ENCODE measurements at places on chromosomes 3 and 15. TPM values are rescaled to one million over a fixed set of nuclear protein-coding genes. Genes with fewer than 3 reads are reported as not detected.

MEX3B gene
- 3.7 TPM for total RNA-seq

BFSP2 gene
- total RNA-seq, result not detected

PIGX gene
- 32.3 TPM for total RNA-seq

ZNF80 gene
- not detected for total RNA-seq

ISLR2 gene
- total RNA-seq, result 0.28 TPM

ATP13A4 gene
- total RNA-seq, result not detected

CALML4 gene
- 8.5 TPM for total RNA-seq

SEMA3B gene
- total RNA-seq, result 9.7 TPM

C3orf52 gene
- 11.3 TPM for total RNA-seq

ARHGEF26 gene
- total RNA-seq, result 10.1 TPM

DPPA2 gene
- not detected for total RNA-seq

TMEM158 gene
- total RNA-seq, result 15.3 TPM

GABRA5 gene
- 114 TPM for total RNA-seq

PRICKLE2 gene
- 2.4 TPM for total RNA-seq

NANOGP8 gene
- not detected for total RNA-seq

RBP2 gene
- not detected for total RNA-seq

CACNA1D gene
- total RNA-seq, result 1.2 TPM

CAV3 gene
- total RNA-seq, result 0.31 TPM

MCTP2 gene
- not detected for total RNA-seq

CHMP2B gene
- total RNA-seq, result 79.1 TPM

MAGEL2 gene
- total RNA-seq, result not detected

TSPAN3 gene
- total RNA-seq, result 351 TPM

MYEF2 gene
- 17.6 TPM for total RNA-seq

CILP gene
- total RNA-seq, result 0.23 TPM

SLC12A1 gene
- total RNA-seq, result not detected

GTF2E1 gene
- total RNA-seq, result 15.4 TPM

ERICH6 gene
- total RNA-seq, result not detected

CSNK1G1 gene
- total RNA-seq, result 16.7 TPM

PRSS50 gene
- not detected for total RNA-seq

HRG gene
- not detected for total RNA-seq

CGNL1 gene
- total RNA-seq, result 0.78 TPM

LRRC2 gene
- total RNA-seq, result not detected

MED12L gene
- total RNA-seq, result 0.68 TPM

SLCO3A1 gene
- total RNA-seq, result 21.5 TPM

GUCA1C gene
- total RNA-seq, result not detected

TAGLN3 gene
- not detected for total RNA-seq

UBL7 gene
- 42.8 TPM for total RNA-seq

IGF2BP2 gene
- 10.8 TPM for total RNA-seq

CHRNA5 gene
- total RNA-seq, result 30.9 TPM

CCR8 gene
- not detected for total RNA-seq

KBTBD8 gene
- 0.91 TPM for total RNA-seq

STRC gene
- total RNA-seq, result 0.05 TPM

GLT8D1 gene
- 31.7 TPM for total RNA-seq

SKOR1 gene
- 0.07 TPM for total RNA-seq

KNSTRN gene
- total RNA-seq, result 47.2 TPM

TIGIT gene
- total RNA-seq, result not detected

NUP210 gene
- 32.9 TPM for total RNA-seq

GOLGA8Q gene
- total RNA-seq, result not detected

ITIH3 gene
- total RNA-seq, result 0.14 TPM

CCDC80 gene
- 41.8 TPM for total RNA-seq

WDR93 gene
- 0.18 TPM for total RNA-seq

KBTBD13 gene
- not detected for total RNA-seq

FANCD2 gene
- total RNA-seq, result 18.7 TPM
